ENCODE measurements at places on chromosomes 2 and 18.

DNA sequence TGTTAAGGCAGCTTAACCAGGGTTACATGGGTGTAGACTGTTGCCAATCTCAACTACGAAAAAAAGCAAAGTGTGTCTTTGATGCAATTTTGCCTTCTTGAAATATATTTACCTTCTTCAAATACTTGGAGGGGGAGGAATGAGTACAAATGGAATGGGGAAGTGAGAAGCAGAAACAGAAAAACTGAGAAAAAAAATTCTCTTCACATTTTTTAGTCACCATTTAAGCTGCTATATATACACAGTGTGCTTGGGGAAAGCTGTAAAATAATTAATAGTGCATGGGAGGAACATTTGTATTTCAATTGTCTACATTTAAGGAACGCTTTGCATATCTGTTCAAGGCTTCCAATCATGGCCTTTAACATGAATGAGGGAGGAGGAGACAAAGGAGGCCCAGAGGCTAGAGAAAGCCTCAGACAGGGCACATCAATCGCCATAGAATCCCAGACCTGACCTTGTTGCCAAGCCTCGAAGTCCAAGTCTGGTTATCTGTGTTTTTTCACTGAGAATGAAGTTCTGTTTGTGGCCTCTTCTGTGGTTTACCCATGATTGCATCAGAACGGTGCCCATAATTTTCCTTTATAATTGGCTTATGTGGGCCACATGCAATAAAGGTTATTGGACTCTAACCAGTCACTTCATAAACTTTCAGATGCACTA, 158.6 kb downstream of the PIK3C3 start:
- DNase-seq = no peak

- DNase-seq = no peak
These were observed 760 bp upstream of the STON1 start for GRCh38 chr2:48529194-48529593.

GRCh38 chr2:28633746-28634145, 117.9 kb upstream of the PPP1CB start:
- no peak for DNase-seq

- DNase-seq = no peak
These were observed 84.2 kb upstream of the SEC11C start for GRCh38 chr18:59055345-59056032.

- DNase-seq = no peak
These were observed 66.6 kb upstream of the ZEB2 start for GRCh38 chr2:144586476-144586875.

GRCh38 chr2:18161681-18162080, 283.2 kb downstream of the KCNS3 start:
- no peak for DNase-seq

DNA sequence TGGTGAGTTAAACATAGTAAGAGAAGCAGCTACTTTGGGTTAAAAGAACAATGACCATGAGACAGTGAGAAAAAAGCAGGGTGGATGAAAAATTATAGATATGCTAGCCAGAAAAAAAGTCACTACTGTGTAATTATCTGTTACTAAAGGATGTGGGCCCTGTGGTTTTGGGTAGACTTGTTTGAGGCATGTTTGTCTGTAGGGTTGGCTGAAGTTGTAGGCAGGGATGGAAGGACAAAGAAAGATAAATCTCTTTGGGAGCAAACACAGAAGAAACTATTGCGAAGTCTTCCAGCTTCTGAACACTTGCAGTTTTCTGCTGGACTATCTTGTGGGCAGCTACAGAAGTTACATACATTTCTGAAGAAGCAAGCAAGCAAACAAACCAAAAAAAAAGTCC, 28.2 kb downstream of the RND3 start:
- no peak for DNase-seq

- no peak for DNase-seq
These were observed 463.9 kb upstream of the HNRNPA3 start for GRCh38 chr2:176748662-176749061.

DNA sequence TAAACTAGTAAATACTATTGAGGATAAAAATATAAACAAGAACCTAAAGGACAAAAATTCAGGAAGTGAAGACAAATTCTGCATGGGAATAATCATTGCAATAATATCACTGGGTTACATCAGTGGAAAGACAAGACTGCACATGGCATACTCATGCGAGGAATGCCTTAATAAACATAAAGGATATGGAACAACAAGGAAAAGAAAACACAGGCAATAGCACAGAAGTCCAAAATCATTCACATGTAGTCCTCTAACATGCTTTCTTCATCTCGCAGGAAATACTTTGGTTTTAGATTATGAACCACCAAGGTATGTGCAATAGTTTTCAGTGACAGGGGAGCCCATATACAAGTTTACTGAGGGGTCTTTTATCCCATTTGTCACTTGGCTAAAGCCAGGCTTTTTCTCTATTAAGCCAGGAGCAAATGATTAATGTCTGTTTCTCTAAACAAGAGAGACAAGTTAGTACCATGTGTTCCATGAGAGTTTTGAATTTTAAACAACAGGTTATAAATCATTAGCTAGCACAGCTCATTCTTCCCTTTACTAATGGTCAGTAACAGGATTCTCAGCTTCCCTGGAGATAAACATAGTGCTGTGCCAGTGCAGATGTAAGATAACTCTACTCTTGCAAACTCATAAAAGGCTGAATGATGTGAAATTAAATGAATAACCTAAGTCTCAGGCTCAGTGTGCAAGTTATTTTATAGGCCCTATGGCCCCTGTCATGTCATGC, 353.6 kb upstream of the FSIP2 start:
- no peak for DNase-seq

DNA sequence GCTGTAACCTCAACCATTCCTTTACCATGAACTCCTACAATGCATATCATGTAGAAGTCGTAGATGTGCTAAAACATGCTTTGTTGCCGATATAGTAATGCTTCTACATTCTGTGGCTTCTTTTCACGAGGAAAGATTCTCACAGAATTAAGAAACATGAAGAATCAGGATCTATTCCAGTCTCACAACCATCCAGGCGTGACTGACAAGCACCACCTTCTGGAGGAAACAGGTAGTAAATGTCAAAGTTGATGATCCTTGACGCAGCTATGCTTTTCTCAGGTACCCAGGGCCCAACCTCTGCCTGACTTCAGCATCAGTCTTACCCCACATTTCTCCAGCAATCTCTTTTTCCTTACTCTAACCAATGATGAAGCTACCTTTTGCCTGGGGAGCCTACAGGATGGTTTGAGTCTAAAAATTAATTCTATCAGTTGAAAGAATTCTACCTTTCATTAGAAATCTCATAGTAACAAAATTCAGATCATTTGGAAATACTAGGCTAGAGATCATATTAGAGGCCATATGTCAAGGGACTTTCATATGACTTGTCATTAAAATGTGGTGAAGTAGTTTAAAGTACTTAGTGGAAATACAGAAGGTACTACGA, 123.3 kb upstream of the RND3 start:
- DNase-seq = no peak

GRCh38 chr18:80253236-80253635, 5.9 kb upstream of the PARD6G start:
- no peak for DNase-seq

DNA sequence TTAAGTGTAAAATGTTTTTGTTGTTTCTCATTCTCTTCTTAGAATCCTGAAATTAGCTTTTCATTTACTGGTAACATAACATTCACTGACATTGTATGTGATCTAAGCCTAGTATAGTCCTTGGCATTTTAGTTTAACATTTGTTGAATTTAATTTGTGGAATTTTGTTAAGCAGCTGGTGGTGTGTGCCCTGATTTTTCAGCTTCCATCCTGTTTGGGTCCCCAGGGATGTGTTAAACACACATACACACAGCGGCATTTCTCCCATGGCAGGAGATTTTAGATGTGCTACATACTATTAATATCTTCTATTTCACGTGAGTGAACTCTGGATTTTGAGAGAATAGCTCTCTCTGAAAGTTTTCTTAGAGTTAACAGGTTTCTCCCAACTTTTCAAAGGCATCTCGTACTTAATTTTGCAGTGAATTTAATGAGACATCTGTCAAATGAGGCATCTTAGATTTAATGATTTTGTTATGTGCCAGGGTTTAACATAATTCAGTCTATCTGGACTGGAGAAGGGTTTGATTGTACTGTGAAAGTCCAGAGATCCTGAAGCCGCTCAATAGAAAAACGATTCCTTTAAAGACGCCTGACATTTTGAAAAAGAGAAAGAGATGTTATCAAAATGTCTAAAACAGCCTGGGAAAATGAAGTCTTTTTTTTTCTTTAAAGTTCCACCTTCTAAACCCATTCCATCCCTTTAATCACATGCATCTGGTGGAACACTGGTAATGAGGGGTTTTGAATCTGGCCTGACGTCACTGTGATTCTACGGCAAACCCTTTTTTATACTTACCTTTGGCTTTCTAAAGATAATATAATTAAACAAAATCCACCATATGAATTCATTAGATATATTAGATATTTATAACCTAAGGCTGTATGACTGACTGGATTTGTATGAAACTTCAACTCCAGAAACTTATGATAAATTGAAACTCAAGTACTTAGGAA, 6.8 kb downstream of the PHLPP1 start:
- DNase-seq = no peak

DNA sequence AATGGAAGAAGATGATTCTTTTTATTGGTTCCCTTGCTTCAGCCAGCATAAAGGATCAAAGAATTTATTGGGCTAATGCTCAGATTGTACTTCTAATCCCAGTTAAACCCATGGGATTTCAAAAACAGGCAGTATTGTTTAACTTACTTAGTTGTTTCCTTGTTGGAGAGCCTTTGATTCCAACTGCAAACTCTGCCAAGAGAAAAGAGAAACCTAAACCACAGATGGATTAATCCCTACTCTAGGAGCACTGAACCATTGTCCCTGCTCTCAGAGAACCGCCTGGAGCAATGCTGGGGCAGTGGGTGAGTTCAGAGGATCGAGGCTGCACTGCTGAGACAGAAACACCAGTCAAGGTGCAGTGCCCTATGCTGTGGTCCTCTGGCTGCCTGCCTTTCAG, 44.9 kb upstream of the SIGLEC15 start:
- DNase-seq = no peak

DNA sequence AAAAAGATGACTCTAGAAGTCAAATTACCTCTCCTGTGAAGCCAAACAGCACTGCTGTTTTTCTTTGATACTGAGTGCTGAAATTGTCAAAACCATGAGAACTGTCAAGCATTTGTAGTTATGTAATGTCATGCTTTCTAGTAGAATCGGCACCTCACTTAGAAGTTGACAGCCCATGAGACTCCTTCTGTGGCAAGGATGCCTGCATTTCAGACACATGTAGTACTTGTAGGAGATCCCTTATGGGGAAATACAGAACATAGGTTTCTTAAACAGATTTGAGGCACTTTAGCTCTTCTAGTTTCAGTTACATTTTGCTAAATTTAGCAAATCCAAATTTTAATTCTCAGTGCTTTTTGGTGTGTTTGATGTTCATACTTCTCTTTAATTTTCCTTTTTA, 15.7 kb downstream of the ZNF407 start:
- DNase-seq = no peak

DNA sequence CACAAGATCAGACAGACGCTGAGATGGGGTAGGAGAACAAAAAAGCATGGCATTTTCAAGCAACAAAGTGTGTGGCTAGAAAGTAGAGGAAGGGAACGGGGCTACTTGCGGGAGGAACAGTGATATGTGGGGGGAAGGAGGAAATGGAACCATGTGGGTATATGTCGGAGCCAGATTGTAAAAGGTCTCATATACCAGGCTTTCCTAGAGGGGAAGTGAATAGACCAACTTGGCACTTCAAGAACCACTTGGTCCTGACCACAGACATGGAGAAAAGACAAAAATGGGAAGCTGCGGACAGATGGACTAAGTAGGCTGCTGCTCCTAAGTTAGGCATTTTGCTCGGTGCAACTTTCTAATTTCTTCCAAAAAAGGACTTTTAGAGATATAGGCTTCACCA, 196.0 kb downstream of the DCC start:
- DNase-seq = peak; percentile 20

GRCh38 chr2:54613794-54614257, 109.6 kb upstream of the EML6 start:
- DNase-seq = no peak

- peak; percentile 49 for DNase-seq
These were observed 529.8 kb upstream of the VRK2 start for GRCh38 chr2:57516698-57517340.

DNA sequence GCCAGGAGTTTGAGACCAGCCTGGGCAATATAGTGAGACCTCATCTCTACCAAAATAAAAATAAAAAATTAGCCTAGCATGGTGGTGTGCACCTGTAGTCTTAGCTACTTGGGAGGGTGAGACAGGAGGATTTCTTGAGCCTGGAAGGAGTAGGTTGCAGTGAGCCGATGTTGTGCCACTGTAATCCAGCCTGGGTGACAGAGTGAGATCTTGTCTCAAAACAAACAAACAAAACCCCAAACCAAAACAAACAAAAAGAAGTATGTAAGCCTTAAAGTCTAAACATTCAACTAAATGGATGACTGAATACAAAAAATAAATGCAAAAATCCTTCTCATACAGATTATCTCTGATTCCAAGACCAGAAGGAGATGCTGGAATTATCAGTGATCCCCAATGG, 58.6 kb downstream of the RAB31 start:
- DNase-seq = no peak

- DNase-seq = peak; percentile 12
These were observed 103.0 kb downstream of the KYNU start for GRCh38 chr2:142980246-142981068.

GRCh38 chr2:186716004-186716403, 22.1 kb downstream of the FAM171B start:
- no peak for DNase-seq

GRCh38 chr2:9699139-9700108, 68.6 kb upstream of the YWHAQ start:
- DNase-seq = no peak

- no peak for DNase-seq
These were observed 764.7 kb downstream of the SATB2 start for GRCh38 chr2:198692907-198693510.

- no peak for DNase-seq
These were observed 83.3 kb downstream of the ICOS start for GRCh38 chr2:204019572-204020501.

- DNase-seq = no peak
These were observed 60.6 kb downstream of the SCN1A start for GRCh38 chr2:166067229-166067628.

DNA sequence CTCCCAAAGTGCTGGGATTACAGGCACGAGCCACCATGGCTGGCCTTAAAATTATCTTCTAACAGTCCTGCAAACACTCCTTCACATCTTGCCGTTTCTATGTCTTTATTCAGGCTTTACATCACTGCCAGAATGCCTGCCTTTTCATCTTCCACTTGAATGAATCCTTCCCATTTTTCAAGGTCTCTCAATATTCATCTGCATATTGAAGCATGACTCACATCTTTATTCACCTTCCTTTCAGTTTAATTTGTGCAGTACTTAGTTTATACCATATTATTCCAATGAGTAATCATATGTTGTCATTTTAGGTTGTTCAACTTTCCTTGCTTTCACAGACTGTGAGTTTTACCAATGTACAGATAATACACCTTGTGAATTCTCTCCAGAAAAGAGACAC, 510.1 kb upstream of the PIK3C3 start:
- DNase-seq = no peak

DNA sequence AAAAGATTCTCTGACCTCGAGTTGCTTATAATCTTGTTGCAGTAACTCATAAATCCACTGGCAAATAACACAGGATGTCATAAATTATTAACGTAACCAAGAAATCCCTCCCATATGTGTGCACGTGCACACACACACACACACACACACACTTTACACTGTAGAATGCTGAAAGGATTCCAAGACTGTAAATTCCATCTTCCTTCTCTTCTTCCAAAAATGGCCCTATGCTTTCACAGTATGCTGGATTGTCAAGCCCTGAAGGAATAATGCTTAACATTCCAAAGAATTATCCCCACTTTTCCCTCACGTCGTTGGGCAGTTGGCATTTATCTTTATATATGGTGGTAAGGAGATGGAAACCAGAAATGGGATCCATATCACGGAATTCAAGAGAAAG, 117.5 kb upstream of the CRIM1 start:
- no peak for DNase-seq

All from Ammon's horn (tissue), 1 donor.